ENCODE measurements at places on chromosomes 1 and 21.

GRCh38 chr1:243438146-243438545, 182.3 kb downstream of the SDCCAG8 start:
- DNase-seq: no peak

GRCh38 chr1:17930635-17931034, 175.5 kb downstream of the ACTL8 start:
- no peak for DNase-seq

DNA sequence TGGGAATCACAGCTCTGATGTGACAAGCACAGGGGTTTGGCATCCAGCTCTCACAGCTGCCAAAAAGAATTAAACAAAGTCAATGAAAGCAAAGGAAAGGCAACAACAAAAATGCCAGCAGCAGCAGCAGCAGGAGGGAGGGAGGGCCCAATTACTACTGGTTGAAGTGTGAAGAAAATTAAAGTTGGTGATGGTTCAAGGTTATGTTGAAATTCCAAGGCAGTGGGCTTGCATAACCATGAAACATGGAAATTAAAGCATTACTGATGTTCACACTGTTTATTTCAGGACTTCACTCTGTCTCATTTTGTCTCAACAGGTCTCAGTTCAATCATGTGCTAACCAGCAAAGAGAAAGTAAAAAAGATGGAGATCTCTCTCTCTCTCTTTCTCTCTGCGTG, 220.3 kb upstream of the LYPLAL1 start:
- no peak for DNase-seq

- no peak for DNase-seq
Measured at GRCh38 chr1:74811436-74812179, 78.7 kb downstream of the TYW3 start.

- no peak for DNase-seq
Measured at GRCh38 chr1:183648042-183648441, 5.1 kb downstream of the APOBEC4 start.

DNA sequence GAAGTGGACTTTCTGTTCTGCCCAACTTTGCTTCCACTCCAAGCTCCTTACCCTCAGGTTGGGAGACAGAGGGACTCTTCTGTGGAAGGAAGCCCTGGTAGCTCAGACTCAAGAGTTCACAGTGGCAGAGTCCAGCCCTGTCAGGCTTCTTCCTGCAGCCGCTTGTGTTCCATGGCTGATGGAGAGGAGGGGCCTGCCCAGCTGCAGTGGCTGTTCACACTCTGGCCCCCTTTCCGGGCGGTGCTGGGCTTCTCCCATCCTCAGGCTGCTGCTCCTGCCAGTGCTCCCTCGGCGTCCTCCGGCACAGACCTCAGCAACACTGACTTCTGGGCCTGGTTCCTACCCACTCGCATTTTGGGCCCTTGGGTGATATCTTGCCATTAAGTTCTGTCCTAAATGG, 4.0 kb downstream of the KRTAP10-1 start:
- DNase-seq: no peak

DNA sequence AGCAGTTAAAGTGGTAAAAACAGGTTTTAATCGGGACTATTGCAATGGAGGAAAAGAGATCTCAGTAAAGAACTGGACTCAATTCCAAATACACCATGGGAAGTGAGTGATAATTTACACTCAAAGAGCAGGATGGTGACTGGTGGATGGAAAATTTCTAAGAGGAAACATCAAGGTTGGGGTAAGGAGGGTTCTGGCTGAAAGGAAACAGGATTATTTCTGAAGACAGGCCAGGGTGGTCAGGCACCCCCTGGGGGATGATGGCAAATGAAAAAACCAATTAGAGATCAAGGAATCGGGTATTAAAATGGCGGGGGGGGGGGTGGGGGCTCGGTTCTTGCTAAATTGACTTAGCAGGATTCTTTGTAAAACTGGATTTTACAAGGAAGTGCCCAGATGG, 12.3 kb upstream of the HSD11B1 start:
- no peak for DNase-seq

DNA sequence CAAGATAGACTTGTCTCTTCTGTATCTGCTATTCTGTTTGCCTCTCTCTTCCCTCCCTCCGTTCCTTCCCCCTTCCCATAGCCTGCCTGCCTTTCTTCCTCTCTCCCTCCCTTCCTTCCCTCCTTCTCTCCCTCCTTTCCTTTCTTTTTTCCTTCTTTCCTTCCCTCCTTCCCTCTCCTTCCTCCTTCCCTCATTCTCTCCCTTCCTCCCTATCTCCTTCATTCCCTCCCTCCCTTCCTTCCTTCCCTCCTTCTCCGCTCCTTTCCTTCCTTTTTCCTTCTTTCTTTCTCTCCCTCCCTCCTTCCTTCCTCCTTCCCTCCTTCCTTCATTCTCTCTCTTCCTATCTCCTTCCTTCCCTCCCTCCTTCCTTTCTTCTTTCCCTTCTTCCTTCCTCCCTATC, 944 bp downstream of the AADACL4 start:
- no peak for DNase-seq

DNA sequence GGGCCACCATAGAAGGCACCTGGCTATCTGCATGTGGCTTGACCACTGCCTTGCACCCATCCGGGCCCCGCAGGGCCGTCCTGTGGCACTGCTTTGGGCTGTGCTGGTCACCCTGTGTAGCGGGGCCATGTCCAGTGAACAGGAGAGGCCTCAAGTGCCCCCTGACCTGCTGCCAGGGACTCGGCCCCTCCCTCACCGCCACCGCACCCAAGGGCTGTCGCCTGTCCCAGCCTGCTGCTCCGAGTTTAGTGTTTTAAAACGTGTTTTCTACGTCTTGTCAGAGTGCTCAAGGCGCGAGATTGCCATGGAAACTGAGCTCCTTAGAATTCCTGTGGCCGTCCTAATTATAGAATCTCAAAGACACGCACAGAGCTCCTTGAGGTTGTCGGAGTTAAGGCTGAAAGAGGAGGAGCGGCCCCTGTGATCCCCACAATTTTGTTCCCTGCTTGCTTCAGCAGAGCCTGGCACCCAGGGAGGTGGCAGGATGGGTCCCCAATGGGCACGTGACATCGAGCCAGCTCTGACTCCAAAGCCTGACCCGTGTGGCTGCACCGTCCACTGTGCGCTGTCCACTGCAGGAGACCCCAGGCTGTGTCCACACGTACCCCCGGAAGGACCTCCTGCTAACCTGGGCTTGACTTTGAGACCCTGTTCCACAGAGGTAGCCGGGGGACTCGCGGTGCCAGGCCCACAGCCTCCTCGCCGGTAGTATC, 66.2 kb downstream of the FAAP20 start:
- DNase-seq: no peak

DNA sequence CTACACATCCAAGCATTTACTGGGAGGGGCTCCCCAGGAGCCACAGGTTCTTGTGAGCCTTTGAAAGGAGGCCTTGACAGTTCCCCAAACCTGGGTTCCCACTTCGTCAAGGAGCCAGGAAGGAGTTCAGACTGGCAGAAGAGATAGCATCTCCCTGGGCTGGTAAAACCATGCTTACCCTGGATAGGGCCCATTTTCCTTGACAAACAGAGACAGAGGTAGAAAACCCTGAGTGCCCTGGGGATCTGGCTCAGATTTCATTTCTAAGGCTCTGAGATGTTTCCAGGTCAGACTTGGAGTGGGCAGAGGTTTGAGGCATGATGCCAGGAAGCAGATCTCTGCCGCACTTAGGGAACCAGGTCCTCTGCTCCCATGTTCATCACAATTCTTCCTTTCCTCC, 2.7 kb downstream of the ETNK2 start:
- no peak for DNase-seq

GRCh38 chr21:41876396-41876795, 2.7 kb downstream of the PRDM15 start:
- DNase-seq: no peak

DNA sequence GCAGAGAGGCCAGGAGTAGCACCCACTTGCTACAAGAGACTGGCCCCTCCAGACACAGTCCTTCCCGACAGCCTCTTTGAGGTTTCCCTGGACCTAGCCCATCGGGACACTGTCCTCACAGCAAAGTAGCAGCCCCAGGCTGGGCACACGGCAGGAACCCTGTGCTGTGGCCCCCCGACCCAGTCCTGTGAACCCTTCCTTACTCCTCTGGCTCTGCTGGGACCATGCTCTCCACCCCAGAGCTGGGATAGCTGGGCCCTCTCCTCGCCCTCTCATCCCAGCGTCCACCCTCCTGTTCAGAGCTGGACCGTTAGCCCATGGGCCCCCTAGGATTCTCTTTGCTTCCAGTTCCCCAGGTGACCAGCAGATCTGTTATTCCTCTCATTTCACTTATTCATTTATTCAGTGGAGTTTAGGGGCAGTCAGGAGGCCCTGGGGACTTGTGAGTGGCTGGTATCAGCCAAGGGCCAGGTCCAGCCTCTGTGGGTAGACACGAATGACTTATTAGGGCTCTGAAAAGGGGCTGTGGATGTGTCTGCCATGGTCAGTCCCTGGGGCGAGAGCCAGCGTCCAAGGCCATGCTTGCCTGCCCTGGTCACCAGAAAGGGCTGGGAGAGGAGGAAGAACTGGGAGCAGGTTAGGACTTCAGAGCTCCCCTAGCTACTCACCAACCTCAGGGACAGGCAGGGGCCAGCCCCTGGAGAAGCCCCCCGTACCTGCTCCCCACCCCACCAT, 117.6 kb upstream of the RUNX3 start:
- DNase-seq: no peak

- DNase-seq: no peak
Measured at GRCh38 chr1:113094506-113094905, 21.5 kb downstream of the LRIG2 start.

DNA sequence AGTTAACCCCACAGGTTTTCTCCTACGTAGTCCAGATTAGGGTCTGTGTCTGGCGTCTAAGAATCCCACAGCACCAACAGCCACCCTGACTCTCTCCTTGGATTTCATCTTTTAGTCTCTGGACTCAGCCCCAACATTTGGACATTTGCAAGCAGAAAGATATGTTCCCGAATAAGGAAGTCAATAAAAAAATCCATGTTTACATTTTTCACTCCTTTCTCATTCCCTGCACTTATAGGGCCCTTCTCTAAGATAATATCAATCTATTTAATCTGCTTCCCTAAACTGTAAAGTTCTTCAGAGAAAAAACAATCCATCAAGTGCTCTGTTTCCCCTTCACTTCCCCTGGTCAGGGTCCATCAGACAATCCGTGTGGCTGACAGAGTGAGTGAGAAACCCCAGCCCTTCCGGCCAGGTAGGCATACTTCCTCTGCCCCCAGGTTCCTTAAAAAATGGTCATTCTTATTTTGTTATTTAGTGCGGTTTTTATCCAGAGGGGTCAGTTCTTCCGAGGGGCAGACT, 105.9 kb upstream of the CDC42BPA start:
- DNase-seq: no peak

DNA sequence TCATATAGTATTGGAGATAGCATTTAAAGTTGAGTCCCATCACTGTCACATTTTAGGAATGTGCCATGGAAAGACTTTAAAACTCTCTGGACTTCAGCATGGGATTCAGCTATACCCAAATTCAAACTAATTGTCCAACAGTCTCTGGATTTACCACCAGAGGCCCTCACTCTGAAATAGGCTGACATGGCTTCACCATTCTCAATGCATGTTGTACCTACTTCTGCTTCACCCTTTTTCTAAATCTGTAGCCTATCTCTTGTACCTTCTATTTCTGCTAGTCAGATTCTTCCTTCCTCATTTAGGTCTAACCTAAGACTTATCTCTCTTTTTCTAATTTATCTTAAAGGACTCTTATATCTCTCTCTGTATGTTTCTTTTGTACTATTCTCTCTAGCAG, 512.7 kb upstream of the ZRANB2 start:
- DNase-seq: no peak

GRCh38 chr1:107196973-107197562, 56.2 kb downstream of the NTNG1 start:
- DNase-seq: no peak

- DNase-seq: no peak
Measured at GRCh38 chr1:2609319-2610035, 22.9 kb downstream of the PRXL2B start.

GRCh38 chr1:94012708-94013366, 103.6 kb upstream of the GCLM start:
- DNase-seq: no peak

GRCh38 chr1:21490774-21491487, 18.3 kb upstream of the ALPL start:
- no peak for DNase-seq

DNA sequence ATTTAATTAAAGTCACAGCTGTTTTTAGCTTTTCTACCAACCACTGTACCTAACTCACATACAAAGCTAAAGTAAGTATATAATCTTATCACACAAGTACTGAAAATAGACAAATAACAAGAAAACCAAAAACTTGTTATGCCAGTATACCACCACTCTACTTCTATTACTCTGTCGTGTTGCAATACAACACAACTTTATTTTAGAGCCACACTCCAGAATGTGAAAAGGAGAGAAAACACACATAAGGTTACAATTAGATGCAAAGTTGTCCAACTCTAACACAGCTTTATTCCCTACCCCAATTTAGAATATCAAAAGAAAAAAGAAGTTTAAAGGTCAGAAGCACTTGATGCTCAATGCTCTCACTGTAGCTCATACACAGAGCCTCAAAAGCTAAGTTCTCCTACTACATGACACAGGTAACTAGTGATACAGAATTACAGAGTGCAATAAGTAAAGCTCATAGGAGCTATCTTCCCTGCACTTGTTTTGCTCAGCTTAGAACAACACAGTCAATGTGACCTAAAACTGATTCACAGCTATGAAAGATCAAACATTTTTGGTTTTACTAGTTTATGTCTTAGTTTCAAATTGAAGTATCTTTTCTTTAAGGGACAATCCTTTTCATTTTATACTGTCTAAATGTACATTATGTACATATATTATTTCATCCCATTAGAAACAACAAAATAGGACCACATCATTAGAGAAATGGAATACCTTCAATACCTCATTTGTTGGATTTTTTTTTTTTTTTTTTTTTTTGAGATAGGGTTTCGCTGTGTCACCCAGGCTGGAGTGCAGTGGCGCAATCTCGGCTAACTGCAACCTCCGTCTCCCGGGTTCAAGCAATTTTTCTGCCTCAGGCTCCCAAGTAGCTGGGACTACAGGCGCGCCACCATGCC, 29.2 kb downstream of the EYA3 start:
- DNase-seq: no peak

DNA sequence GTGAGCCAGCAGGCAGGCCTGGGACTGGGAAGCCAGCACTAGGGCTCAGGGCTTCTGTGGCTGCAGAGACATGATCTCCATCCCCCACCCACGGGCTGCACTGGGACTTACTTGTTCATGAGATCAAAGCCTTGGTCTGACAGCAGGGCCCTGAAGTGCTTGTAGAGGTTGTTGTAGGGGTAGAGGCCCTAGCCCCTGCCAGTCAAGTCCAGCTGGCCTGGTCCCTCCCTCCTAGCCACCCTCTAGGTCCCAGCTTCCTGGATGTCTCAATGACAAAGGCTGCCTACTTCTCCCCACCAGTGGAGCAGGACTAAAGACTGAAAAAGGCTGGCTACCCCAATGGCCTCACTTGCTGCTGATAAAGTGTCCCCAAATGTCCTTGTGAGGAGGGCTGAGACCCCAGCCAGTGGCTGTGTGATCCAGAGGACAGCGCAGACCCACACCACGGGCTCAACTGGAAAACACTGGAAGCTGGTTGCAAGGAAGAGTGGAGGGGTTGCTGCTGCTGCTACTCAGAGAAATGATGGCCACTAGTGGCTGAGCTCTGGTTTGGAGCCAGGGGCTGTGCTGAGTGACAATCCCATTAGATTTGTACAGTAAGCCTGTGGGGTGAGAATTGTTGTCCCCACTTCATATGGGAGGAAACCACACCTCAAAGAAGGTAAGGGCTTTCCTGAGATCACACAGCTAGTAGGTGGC, 1.4 kb downstream of the HTR1D start:
- DNase-seq: no peak

- no peak for DNase-seq
Measured at GRCh38 chr1:41537788-41538351, 53.4 kb upstream of the EDN2 start.

- DNase-seq: no peak
Measured at GRCh38 chr1:214518361-214518760, 33.0 kb downstream of the PTPN14 start.

Measured in activated gamma-delta T cell treated with Interleukin-2 at 50 U/mL for 16 hours (primary cell).